ENCODE measurements at places on chromosomes 6 and 20.
A peak's percentile ranks its signal among the peaks of the same experiment; 100 is the strongest.

DNA sequence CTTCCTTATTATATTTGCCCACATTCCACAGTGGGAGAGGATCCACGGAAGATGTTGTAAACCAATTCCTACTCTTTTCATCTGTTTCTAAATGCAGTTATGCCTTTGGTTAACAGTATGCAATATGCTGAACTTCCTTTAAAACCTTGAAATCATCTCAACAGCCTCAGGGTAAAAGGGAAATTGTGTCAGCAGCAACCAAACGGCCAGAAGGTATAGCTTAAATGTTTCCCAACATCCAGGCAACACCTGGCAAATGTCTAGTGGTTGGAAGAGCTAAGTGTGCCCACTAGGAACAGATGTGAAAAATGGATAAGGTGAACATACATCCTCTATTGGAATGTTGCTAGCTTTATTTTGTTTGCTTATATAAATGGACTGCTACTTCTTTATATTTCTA lies 164.8 kb downstream of the FAXC start:
- no peak for DNase-seq

DNA sequence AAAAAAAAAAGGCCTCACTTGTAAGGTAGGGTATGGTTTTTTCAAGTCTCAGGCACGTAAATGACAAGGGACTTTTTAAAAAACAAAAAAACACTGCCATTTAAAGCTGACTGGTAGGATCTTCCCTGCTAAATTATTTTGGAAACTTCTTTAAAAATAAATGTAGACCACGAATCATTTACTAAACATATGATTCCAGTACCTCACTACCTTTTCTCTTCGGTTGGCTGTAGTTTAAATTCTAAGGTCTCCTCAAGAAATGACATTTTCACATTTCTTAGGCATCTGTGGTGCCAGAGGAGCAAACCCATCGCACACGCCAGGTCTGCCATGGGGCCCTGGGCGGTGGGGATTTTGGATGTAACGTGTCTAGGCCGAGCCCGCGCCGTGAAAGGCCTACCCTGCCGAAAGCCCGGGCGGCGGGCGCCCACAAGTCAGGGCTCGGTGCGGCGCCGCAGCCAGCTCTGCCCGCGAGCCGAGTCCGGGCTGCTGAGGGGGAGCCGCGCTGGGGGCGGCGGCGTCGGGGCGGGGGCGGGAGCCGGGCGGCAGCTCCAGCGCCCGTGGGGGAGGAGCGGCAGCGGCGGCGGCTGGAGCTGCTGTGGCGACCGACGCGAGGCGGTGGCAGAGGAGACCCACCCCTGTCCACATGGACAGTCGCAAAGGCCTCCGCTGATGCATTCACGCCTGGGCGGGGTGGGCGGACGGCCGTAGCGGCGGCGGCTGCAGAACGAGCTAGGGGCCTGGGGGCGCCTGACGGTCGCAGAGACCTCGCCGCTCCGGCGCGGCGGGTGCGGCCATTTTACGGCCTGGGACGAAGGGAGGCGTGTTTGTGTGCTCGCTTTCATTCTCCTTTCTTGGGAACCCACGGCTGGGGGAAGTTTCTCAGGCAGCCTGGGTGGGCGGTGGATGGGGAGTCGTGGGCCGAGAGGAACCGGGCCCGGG lies at the start of gene SENP6:
Gene SENP6, plus strand, starts transcription at position 577 of the 942 bp plus-strand sequence. CDS start 645 bp downstream, outside the sequence.
- DNase-seq, result peak; percentile 74

- no peak for DNase-seq
Observed at GRCh38 chr6:101069191-101069795, 188.2 kb upstream of the ASCC3 start.

DNA sequence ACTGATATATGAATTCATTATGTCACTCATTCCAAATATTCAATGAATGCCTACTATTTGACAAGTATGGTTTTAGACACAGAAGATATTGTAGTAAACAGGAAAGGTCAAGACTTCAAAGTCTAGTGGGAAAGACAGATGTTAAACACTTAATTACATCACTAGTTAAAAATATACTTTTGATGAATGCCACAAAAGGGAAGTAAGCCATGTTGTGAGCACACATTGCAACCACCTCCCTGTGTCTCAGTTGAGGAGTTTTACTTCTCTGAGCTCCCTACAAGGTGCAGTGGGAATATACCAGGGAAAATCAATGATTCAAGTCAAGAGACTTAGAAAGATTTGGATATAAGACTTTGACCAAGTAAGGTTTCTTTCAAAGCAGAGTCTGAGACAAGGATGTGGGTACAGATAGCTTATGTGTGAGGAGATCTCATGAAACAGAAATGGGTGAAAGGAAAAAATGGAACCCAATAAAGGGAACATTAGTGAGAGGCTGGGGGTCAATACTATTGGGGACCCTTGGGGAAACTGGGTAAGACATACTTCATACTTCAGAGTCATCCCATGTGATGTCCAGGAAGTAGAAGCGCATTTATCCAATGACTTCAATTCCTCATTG lies 503.7 kb downstream of the KIF16B start:
- DNase-seq, result no peak

GRCh38 chr6:64281167-64281566 lies 645.6 kb downstream of the PHF3 start:
- DNase-seq, result no peak

- no peak for DNase-seq
Observed at GRCh38 chr20:24109008-24109407, 120.4 kb upstream of the GGTLC1 start.

GRCh38 chr20:3420211-3420707 lies 12.8 kb upstream of the DNAAF9 start:
- DNase-seq, result peak; percentile 50

GRCh38 chr20:62755817-62756724 lies 40.2 kb upstream of the MRGBP start:
- DNase-seq, result no peak

DNA sequence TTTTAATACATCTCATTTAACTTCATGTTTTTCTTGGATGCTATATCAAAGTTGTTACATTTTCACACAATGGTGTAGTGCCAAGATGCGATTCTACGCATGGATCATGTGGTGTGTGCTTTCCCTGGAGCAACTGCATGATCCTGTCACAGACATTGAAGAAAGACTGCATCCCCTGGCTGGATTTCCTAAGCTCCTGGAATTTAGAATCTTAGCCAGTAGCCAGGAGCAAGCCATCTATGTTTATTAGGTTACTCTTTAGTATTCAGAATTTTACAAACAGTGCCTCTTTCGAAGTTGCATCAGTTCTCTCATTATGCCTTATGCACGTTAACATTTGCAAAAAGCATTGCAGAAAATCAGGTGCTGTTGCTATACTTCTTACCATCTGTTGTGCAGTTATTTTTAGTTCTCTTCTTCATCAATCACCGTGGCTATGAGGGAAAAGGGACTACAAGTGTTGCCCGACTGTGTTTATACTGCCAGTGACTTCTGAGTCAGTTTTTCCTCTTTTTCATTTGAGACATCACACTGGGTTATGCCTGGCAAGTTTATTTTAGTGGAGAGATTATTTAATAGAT lies 584.2 kb downstream of the BCKDHB start:
- no peak for DNase-seq

- DNase-seq, result no peak
Observed at GRCh38 chr6:41077536-41077935, 4.8 kb downstream of the NFYA start.

- no peak for DNase-seq
Observed at GRCh38 chr20:20089018-20089417, 36.7 kb downstream of the CFAP61 start.

- DNase-seq, result no peak
Observed at GRCh38 chr6:169215201-169215681, 38.4 kb downstream of the THBS2 start.

DNA sequence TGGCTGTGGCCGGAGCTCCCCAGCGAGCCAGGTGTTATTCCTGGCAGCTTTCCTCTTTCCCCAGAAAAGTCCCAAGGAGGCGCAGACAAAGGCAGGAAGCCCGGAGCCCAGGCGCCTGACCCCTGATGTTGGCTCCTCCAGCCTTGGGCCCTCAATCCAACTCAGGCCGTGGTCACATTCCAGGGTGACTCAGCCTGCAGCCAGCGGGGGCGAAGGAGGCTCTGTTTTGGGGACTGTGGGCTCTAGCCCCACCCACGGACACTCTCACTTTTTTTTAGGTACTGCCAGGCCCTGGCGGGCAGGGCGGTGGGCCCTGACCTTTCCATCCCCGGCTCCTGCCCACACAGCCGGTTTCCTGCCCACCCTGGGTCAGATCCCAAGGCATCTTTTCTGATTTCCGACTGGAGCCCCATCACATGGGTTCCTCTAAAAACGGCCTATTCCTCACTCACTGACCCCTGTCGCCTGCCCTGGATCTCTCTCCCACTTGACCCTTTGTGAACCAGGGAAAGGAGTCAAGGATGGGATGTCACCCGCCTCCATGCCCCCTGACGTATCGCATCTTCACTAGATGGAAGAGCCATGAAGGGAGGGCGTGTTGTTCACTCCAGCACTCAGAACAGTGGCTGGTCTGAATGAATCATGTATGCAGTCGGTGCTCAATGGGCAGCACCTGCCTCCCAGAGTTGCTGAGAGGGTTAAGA lies 5.5 kb downstream of the PTGIS start:
- no peak for DNase-seq

- no peak for DNase-seq
Observed at GRCh38 chr6:43389730-43390295, 20.4 kb upstream of the ZNF318 start.

- DNase-seq, result no peak
Observed at GRCh38 chr20:20366551-20366875, 1.4 kb upstream of the INSM1 start.

DNA sequence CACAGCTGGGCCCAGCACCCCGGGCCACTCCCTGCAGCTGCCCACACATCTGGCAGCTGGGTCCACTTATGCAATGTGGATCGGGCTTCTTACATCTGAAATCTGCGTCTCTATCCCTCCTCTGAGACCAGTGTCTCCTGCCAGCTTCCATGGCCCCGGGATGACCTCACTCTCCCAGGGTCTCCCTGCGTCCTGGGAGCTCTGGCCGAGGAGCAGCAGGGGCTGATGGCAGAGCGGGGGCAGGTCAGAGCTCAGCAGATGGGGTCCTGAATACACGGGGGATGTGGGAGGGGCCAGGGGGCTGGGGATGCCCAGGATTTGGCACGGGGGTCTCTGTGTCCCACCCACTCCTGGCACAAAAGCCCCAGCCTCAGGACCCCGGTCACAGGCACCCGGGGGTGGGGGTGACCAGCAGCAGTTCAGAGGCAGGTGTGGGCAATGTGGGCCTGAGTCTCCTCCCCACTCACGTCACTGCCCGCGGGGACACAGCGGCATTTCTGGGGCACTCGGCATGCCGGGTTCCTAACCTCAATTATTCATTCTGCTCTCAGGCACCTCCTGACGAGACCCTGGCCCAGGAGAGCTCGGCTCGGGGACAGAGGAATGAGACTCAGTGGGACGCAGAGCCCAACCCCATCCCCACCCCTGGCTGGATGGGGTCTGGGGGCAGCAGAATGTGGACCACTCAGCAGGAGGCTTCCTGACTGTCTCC lies 16.4 kb downstream of the CHRNA4 start:
- no peak for DNase-seq

- peak; percentile 38 for DNase-seq
Observed at GRCh38 chr20:32538526-32538939, 46.6 kb downstream of the NOL4L start.

All from stimulated activated CD4-positive, alpha-beta T cell treated with anti-CD3 and anti-CD28 coated beads, Interleukin-2, amount 100 ng/mL, for 24 hours (primary cell).